ENCODE measurements at places on chromosomes 5 and 9.

DNA sequence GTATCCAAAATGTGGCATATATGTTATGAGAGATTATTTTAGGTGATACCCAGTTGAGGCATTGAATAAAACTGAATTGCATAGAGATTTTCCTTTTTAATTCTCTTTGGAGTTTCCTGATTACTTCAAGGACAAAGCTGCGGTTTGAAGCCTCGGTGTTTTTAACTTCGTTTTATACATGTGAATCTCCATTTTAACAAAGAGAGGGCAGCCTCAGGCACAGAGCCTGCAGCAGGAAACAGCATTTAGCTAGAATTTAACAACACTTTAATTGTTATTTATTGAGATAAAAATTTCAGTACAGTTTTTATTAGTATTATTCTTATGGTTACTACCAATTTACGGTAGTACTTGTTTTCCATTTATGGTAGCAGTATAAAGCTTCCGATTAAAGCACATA, 114.0 kb downstream of the KIF4B start:
- DNase-seq = no peak

GRCh38 chr9:2802494-2802921, 41.4 kb downstream of the PUM3 start:
- no peak for DNase-seq

DNA sequence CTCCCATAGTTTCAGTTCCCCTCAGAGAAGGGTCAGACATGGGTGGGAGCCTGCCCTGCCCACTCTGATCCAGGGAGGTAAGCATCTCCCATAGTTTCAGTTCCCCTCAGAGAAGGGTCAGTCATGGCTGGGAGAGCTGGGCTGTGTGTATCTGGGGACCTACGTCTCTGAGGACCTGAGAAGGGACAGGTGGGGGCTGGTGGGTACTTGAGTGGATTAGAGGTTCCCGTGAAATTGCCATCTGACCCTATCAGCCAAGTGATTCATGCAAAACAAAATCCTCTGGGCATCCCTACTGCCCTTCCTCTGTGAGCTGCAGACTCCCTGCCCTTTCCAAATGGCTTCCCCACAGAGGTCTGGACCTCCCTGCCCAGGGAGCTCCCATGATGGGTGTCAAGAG, 3.9 kb downstream of the ENHO start:
- DNase-seq = no peak

GRCh38 chr9:105854783-105855724, 160.7 kb downstream of the TMEM38B start:
- no peak for DNase-seq

DNA sequence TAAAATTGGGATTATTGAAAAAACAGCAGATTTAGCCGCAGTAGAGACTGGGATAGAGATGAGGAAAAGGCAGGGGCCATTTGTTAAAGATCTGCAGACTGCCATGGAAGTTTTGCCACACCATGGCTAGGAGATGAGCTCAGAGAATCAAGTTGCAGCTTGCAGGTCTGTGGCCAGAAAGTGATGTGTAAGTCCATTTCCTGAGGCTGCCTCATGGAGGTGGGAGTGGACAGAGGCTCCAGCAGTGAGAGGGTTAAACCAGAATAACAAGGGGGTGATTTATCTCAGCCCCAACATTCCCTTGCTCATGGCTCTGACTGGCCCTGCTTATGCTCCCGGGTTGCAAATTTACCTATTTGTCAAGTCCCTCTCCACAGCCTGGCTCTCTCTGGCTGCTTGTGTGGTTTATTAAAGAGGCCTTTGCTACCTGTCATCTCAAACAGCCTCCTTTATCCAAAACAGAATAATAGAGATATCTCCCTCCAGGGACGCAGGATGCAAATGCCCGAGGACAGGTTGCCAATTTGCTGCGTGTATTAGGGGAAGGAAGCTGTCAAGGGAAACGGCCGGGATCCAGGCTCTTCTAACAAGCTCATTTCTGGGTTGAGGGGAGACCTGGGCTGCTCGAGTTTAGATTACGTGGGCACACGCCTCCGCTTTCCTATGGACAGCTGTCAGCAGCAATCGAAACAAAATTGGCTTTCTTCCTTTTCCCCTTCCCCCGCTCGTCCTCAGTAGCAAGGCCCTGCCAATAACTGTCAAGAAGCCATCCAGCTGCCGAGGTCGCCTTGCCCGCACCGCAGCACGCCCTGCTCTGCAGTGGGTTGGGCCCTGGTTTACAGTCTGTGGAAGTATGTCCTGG, 72.8 kb upstream of the PITX1 start:
- DNase-seq = no peak

DNA sequence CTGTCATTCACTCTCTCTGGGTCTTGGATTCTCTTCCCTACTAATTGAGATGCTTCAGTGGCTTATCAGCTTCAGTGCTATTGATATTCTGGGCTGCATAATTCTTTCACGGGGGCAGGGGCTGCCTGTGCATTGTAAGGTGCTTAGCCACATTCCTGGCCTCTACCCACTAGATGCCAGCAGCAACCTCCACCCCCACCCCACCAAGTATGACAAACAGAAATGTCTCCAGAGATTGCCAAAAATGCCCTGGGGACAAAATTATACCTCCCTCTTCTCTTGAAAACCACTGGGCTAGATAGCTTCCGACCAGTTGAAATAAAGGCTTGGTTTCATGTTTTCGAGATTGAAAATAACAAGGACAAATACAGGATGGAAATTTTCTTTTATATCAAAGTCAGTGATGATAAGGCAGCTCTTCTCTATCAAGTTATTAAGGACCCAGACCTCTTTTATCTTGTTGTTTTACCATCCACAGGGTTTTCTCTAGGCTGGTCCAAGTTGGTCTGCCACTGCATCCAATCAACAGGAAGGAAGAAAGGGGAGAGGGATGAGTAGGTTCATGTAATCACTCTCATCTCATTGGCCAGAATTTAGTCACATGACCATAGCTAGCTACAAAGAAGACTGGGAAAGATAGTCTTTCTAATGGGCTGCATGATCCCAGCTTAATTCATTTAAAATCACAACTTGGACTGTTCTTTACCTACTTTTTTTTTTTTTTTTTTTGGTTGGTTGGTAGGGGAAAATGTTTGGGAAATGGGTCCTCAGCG, 92.1 kb upstream of the RANBP3L start:
- no peak for DNase-seq

- no peak for DNase-seq
Measured at GRCh38 chr5:68285851-68286611, 70.5 kb downstream of the PIK3R1 start.

- no peak for DNase-seq
Measured at GRCh38 chr9:111983484-111983908, 86.9 kb downstream of the UGCG start.

GRCh38 chr9:94773655-94774054, 47.2 kb downstream of the AOPEP start:
- DNase-seq = no peak

GRCh38 chr5:144469106-144469505, 298.4 kb downstream of the KCTD16 start:
- DNase-seq = no peak

DNA sequence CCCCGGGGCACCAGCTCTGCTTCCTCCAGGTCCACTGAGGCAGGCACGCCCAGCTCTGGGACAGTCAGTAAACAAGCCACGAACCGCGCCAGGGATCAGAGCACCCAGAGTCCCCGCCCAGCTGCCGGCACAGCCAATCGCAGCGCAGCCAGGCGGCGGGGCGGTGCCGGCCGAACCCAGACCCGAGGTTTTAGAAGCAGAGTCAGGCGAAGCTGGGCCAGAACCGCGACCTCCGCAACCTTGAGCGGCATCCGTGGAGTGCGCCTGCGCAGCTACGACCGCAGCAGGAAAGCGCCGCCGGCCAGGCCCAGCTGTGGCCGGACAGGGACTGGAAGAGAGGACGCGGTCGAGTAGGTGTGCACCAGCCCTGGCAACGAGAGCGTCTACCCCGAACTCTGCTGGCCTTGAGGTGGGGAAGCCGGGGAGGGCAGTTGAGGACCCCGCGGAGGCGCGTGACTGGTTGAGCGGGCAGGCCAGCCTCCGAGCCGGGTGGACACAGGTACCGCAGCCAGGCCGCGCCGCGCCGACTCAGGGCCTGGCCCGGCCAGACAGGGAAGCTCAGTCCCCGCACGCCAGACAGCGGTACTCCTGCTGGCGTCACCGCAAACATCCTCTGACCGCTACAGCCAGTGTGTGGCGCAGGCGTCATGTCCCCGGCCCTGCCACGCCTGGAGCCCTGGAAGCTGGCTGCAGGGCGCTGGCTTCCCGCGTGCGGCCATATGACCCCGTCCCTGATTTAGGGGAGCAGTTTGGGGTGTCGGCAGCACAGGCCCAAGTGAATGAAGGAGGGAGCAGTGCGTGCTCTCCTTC, at the start of gene CTSL:
Gene CTSL (plus strand): TSS at position 220 of the 810 bp plus-strand sequence. CDS start 1,485 bp downstream, outside the sequence.
- no peak for DNase-seq

DNA sequence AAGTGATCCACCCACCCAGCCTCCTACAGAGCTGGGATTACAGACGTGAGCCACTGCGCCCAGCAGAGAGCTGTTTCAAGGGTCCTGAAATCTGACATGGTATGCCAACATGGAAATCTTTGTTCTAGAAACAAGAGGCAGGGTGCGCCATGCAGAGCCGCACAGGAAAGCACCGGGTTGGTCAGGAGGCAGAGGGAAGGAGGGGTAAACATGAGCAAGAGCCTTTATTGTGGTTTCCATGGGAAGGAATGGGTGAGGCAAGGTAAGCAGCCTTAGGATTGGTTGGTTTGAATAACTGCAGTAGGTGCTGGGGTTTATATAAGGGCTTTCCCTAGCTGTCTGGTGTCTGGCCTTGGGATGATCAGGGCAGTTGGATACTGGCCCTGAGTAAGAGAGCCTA, 5.5 kb upstream of the EXOSC2 start:
- DNase-seq = no peak

- DNase-seq = no peak
Measured at GRCh38 chr5:3317051-3317795, 278.4 kb upstream of the IRX1 start.

DNA sequence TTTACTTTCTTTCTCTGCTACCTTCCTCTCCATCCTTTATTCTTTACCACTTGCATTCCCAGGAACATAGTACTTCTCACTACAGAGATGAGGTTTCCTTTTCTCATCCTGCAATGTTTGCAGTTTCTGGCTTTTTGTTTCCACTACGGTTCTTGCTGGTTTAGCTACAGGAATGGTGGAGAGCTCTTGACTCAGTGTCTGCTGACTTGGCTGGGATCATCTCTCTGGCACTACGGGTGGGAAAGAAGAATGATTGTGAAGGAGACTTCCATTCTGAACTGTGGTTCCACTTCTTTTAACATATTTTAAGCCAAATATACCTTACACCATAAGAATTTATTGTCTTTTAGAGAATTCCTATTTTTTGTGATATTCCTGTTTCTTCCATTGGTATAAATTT, 65.1 kb downstream of the NREP start:
- DNase-seq = no peak

DNA sequence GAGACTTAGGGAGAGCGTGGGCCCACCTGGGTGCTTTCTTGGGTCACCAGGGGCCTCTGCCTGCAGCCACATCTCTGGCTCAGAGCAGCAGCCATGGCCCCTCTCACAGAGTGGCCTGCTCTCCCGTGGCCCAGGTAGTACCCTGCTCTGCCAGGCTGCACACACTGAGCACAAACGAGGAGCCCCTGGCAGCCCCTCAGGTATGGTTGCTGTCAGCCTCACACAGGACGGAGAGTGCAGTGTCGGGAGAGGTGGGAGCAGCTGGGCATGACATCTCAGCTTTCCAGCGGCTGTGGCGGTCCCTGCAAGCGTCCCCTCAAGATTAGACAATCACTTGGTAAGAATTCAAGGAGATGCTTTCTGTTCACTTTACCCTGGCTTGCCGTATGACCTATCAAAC, 137.0 kb upstream of the IRX4 start:
- DNase-seq = no peak

DNA sequence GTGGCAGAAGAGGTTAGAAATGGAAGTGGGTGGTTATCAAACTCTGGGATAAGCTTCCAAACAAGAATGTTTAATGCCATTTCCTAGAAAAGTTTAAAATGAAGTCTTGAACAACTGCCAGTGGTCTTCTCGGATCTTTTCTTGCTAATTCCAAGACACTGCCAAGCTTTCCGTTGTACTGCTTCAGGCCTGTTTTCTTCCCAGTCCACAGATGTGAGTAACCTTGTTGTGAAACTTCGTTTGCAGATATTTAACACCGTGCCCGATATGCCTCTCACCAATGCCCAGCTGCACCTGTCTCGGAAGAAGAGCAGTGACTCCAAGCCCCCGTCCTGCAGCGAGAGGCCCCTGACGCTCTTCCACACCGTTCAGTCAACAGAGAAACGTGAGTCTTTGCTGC, 269.8 kb downstream of the NR3C1 start:
- DNase-seq = no peak

- DNase-seq = no peak
Measured at GRCh38 chr5:58009754-58010153, 450.1 kb downstream of the PLK2 start.

- no peak for DNase-seq
Measured at GRCh38 chr5:86644843-86645242, 27.1 kb downstream of the COX7C start.

- DNase-seq = peak; percentile 93
Measured at GRCh38 chr9:34376596-34377403, at the start of gene MYORG. Gene MYORG (minus strand): TSS chr9:34376898. CDS start chr9:34372943, 3,955 bp downstream.

DNA sequence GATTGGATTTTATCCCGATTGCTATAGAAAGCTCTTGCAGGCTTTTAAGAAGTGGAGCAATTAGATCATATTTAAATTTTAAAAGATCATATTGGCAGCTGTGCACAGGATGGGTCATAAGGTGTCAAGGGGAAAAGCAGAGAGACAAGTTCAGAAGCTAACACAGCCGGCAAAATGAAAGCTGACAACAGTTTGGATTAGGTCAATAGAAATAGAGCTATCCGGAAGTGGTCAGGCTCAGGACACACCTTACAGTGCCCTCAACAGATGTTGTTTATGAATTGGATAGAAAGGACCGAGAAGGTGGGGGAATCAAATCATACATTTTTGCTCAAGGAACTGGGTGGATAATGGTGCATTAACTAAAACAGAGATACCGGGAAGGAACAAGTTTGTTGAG, 46.3 kb upstream of the MARCHF11 start:
- no peak for DNase-seq

DNA sequence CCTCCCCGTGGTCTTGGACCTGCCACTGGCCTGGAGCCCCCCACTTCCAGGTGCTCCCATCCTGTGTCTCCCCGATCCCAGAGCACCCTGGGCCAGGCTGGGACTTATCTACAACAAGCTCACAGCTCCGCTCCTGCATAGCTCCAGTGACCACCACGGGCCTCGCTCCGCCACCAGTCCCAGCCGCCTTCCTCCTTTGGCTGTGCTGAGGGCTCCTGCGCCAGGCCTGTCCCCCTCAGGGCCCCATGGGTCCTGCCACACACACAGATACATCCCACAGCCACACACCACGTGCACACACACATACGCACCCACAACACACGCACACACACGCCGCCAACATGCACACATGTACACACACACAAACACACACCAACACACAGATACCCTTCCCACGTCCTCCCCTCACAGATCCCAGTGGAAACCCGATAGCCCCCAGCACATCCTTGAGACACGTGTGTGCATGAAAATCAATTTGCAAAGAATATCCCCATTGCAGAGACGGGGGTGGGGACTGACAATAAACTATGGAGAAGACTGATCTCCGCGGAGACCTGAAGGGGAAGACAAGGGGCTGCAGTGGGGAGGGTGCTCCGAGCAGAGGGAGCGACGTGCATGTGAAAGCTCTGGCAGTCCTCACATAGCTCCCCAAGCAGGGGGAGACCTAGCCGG, 18.5 kb upstream of the LAMC3 start:
- no peak for DNase-seq

GRCh38 chr5:88833371-88834130, 49.4 kb downstream of the MEF2C start:
- DNase-seq = no peak

GRCh38 chr5:5063533-5063953, 76.6 kb upstream of the ADAMTS16 start:
- DNase-seq = no peak

- no peak for DNase-seq
Measured at GRCh38 chr9:35598866-35599590, 6.0 kb upstream of the TESK1 start.

- DNase-seq = no peak
Measured at GRCh38 chr5:137880313-137880712, 8.9 kb upstream of the PKD2L2 start.
